Activated CD8-positive, alpha-beta memory T cell treated with anti-CD3 and anti-CD28 coated beads for 48 hours (primary cell): ENCODE measurements at places on chromosomes 6 and 20.

- DNase-seq, result no peak
Measured at GRCh38 chr6:169212436-169212835, 41.2 kb downstream of the THBS2 start.

DNA sequence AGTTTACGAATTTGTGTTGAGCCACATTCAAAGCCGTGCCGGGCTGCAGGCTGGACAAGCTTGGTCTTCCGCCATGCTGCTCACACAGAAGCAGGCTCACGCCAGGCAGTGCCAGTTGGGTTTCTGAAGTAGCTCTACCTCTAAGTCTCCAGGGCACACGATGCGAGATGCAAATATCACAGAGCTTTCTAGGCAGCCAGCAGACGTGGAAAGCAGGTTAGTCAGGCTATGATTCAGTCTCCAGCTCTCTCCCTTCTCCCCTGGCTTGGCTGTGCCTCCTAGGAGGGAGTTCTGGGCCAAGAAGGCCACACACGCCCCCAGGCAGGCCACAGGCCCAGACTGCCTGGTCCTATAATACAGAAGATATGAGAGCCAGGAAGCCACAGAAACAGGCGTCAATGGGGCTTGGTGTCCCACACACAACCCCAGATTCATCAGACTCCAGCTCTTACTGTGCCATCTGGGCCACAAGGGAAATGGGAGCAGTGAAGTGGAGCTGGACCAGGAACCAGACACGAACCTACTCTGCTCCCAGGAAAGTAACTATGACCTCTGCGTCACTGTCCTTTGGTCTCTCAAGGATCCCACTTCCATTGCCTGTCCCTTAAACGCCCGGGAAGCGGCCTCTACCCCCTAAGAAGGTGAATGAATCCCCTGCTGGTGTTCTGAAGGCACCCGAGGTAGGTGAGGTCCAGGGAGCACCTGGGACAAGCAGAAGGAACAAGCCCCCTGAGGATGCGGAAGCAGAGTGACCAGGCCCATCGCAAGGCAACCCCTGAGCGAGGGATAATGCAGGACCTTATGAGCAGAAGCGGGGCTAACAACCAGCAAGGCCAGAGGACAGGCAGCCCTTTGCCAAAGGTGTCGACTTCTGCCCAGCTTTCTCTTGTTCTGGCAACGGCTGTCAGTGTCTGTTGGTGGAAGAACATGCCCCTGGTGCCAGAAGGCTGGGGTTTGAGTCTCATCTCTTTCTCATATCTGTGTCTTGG, 61.2 kb downstream of the GFOD1 start:
- DNase-seq, result no peak

- no peak for DNase-seq
Measured at GRCh38 chr6:30800871-30801270, 56.5 kb upstream of the IER3 start.

GRCh38 chr20:50729901-50730764, 1.2 kb upstream of the PARD6B start:
- DNase-seq, result no peak

DNA sequence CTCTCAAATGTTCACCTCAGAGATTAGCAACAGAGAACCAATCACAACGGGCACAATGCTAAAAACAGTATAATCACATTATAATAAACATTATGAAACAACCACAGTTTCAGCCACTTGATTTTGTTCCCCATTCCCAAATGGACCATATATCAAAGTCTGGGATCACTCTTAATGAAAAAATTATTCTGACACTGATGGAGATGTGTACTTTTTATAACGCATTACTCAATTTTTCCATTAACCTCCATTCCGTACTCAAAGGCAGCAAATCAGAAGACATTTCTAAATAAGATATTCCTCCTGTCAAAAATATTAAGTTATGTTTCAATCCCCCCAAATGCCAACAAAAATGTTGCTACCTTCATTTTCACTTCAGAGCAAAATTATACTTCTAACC, 2.8 kb downstream of the CPNE1 start:
- no peak for DNase-seq

DNA sequence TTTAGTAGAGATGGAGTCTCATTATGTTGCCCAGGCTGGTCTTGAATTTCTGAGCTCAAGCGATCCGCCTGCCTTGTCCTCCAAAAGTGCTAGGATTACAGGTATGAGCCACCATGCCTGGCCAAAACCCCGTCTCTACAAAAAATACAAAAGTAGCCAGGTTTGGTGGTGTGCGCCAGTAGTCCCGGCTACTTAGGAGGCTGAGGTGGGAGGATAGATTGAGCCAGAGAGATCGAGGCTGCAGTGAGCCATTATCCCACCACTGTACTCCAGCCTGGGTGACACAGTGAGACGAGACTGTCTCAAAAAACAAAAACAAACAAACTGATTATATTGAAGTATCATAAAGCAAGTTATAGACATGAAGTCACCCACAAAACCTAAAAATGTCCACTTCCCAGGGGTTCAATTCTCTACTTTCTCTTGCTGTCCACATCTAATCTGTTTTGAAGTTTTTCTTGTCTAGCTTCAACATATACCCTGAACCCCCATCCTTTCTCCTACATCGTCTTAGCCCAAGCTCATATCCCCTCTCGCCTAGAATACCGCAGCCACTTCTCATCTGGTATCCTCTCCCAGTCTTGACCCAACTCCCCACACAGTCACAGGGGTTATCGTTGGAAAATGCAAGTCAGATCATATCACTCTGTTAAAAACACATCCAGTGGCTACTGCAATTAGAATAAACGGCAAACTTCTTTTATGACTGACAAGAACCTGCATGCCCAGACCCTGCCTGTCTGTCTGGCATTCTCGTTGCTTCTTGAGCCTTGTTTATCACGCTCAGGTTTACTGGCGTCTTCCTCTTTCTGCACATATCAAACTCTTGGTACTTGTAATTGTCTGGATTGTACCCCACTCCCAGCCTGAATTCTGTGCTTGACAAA, 20.1 kb upstream of the NCOA3 start:
- no peak for DNase-seq

- DNase-seq, result no peak
Measured at GRCh38 chr6:14964556-14965270, 281.2 kb upstream of the JARID2 start.

DNA sequence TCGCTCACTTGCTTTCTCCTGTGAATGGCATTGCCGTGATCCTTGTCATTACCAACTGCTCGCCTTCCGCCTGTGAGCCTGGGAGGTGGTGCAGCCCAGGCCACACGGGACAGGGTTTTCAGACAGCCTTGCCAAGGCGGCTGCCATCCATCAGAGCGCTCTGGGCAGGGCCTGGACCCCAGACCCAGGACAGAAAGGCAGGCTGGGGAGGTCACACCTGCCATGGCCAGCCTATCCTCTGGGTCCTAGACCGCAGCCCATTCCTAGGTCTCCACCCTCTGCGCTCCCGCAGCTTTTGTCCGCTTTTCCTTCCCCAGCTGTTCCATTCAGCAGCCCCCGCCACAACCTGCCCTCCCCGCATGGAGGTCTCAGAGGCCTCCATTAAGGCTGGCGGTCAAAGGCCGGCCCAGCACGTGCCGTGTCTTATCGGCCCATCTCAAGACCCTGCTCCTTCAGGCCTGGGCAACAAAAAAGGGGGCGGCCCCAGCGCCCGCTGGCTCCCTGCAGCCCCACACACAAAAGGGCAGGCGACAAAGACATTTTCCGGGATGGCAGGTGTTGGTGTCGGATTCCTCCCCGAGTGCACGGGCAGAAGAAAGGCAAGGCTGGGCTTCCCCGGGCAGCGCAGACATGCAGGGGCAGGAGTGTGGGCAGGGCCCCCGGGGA, 28.1 kb downstream of the INSM1 start:
- no peak for DNase-seq
